ENCODE measurements at places on chromosomes 13 and 19.

GRCh38 chr13:102606537-102607309 lies 9.9 kb downstream of the TPP2 start:
- DNase-seq, result no peak

DNA sequence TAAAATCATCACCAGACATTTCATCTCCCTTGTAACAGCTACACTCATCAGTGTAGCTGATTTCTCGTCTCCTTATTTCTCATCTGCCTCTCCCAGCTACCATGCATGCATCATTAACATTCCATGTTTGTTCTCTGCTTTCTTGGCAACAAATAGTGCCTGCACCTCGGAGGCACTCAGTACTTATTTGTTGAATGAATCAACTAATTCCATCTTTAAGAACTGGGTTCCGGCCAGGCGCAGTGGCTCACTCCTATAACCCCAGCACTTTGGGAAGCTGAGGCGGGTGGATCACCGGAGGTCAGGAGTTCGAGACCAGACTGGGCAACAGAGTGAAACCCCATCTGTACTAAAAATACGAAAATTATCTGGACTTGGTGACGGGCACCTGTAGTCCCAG lies 63.9 kb upstream of the GTF3A start:
- DNase-seq, result no peak

- no peak for DNase-seq
These were observed 22.0 kb upstream of the BCL3 start for GRCh38 chr19:44726465-44726864.

DNA sequence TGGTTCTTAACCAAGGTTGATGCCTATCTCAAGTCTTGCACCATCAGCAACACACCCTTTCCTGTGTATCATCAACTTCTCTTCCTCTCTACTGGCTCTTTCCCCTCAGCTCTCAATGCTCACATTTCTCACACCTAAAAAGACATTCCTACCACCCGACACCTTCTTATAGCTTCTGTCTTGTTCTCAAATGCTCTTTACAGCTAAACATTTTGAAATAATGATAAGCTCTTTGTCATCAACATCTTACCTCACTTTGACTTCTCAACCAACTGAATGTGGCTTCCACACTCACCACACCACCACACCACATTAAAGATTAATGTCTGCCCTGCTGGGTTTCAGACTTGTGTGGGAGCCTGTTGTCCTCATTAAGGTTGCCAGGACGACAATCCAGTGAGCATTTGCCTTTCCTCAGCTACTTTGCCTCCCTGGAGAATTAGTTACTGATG lies 67.8 kb downstream of the RXFP2 start:
- DNase-seq, result no peak

- no peak for DNase-seq
These were observed 30.7 kb downstream of the CEACAM1 start for GRCh38 chr19:42497492-42498168.

DNA sequence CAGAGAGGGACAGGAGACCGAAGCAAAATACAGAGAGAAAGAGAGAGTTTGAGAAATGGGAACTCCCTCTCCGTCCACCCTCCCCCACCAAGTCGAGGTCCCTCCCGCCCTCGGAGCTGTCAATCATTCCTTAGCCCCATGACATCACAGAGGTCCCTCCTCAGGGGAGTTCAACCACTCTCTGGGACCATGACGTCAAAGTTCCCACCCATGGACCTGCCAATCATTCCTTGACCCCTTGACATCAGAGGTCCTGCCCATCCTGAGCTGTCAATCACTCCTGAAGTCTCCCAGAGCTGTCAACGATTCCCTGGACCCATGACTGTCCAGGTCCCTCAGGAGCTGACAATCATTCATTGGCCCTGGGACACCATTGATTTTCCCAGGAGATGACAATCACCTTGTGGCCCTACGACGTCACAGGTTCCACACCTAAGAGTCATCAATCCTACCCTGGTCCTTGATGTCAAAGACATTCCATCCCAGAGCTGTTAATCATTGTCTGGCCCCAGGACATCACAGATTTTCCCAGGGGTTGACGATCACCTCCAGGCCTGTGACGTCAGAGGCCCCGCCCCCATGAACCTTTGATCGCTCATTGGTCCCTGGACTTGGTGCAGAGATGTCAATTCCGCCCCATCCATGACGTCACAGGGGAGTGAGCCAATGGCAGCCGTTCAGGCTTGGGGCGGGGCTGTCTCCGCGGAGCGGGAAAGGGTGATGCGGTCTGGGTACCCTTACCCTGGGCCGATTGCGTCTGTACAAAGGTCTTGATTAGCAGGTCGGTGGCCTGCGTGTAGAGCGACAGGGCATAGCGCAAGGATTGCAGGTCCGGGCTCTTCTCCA lies 61.7 kb downstream of the COLGALT1 start:
- DNase-seq, result no peak

DNA sequence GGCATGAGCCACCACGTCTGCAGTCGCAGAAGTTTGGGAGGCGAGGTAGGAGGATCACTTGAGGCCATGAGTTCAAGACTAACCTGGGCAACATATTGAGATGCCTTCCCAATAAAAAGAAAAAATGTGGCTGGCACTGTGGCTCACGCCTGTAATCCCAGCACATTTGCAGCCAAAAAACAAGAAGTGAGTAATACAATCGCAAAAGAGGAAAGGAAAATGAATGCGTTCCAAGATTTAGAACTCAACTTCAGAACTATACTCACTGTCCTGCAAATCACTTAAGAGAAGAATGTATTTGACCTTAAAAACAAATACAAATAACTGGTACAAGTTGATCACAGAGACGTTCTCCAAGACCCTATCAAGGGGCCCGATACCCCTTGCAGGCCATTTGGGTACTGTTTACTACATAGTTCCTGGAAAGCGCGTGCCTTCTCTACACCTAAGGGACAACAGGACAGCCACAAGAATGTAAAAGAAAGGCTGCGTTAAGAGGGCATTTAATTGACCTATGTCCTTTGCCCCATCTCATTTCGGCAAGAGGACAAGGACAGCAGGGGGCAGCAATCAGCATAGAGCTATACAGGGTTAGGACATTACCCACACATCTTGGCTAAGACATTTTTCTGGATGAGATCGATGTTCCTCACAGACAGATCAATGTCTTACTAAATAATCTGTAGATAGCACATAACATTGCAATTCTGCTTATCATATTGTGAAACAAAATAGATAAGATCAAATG lies 41.3 kb downstream of the FLT3 start:
- DNase-seq, result peak; percentile 43

GRCh38 chr13:111664696-111665095 lies 344.3 kb downstream of the TEX29 start:
- no peak for DNase-seq

DNA sequence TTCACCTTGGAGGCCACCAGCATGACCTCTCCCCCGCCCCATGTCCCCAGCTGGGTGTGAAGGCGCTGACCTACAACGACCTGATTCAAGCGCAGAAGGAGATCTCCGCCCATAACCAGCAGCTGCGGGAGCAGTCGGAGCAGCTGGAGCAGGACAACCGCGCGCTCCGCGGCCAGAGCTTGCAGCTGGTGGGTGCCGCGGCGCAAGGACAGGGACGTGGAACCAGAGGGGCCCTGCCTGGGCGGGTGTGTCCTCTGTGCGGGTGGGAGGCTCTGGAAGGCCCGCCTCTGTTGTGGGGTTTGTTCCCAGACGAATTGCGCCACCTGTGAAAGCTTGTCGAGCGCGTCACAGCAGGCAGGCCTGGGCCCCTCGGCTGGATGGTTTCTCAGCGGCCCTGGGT lies 22.3 kb downstream of the PLEKHJ1 start:
- DNase-seq, result no peak

DNA sequence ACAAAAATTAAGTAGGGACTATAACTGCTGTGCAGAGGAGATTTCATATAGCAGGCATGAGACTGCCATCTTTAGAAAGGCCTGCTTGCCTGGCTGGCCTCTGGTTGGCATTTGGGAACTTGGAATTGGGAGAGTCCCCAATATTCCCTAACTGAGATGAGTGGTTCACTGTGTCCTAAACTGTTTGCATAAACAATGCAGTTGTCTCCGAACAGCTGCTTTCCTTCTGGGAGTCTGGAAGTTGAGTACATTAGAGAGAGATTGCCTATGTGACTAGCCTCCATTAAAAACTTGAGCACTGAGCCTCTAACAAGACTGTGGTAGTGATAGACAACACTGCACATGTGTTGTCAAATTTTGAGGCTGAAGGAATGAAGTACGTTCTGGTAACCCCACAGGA lies 47.4 kb downstream of the STOML3 start:
- no peak for DNase-seq

DNA sequence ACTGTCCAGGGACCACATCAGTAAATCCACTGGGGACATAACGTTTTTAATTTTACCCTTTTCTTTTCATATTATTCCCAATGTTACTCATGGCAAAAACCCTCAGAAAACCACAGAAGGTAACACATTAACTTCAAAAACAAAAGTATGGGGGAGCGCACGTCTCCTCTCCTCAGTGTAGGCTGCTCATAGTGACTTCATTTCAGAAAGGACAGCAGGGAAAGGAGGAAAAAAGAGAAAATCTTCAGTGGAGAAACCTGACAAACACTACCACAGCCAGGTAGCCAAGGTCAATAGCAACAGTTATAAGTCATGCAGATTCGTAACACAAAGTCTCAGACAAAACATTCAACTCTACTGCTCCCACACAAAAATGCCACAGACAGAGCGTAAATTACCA lies 21.4 kb downstream of the DZIP1 start:
- no peak for DNase-seq

DNA sequence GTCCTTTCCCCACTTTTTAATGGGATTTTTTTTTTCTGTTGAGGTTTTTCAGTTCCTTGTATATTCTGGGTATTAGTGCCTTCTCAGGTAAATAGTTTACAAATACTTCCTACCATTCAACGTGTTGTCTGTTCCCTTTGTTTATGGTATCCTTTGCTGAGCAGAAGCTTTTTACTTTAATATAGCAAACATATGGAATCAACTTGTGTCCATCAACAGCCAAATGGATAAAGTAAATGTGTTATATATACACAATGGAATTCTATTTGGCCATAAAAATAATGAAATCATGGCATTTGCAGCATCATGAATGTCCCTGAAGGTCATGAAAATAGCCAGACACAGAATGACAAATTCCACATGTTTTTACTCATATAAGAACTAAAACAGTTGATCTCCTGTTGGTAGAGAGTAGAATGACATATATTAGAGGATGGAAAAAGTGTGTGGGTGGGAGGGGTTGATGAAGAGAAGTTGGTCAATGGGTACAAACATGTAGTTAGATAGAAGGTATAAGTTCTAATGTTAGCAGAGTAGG lies 500.8 kb downstream of the SLITRK6 start:
- DNase-seq, result no peak

DNA sequence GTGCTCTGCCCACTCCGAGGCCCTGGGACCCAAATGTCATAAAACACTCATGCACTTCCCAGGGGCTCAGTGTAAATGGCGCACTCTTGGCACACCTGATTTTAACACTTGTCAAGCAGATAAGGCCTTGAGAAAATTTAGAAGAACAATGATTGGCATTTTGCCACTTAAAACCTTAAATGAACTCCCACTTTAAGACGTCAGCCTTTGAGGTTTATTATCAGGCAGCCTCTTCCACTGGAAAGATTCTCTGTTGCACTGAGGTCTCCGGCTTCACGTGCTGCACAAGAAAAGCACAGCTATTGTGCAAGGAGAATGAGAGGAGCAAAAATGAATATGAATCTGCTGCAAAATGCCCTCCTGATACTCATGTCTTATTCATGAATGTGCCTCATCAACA lies 38.5 kb upstream of the ATP11A start:
- no peak for DNase-seq

GRCh38 chr19:16851031-16851712 lies 22.0 kb downstream of the SIN3B start:
- DNase-seq, result no peak

DNA sequence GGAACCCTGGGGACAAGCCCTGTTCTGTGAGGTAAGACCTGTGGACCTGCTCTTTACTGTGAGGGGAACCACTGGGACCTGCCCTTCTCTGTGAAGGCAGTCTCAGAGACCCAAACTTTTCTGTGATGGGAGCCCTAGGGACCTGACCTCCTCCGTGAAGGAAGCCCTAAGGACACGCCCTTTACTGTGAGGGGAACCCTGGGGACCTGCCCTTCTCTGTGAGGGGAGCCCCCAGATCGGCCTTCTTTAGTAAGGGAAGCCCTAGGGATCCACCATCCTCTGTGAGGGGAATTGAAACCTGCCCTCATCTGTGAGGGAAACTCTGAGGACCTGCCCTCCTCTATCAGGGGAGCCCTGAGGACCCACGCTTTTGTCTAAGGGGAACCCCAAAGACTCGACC lies 343.5 kb downstream of the UQCRFS1 start:
- DNase-seq, result no peak

DNA sequence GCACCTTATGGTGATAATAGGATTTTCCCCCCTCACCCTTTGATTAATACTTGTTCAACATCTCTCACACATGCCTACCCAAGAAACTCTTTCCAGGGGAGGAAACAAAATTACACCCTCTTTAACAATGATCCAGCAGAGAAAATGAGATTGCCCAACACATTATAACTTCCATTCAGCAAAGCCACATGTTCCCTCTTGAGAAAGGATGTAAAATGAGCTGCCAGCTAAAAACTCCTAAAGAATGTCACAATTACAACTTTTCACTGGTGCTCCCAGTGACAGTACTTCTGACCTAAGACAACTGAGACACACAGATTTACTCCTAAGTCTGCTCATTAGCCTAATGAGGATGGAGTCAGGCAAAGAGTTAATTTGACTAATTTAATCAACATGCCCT lies 621.4 kb downstream of the DIAPH3 start:
- DNase-seq, result no peak
